Chondrocyte (in vitro differentiated cells): ENCODE measurements at places on chromosomes 6 and 20. TPM values are rescaled to one million over a fixed set of nuclear protein-coding genes. Genes with fewer than 3 reads are reported as not detected.
A peak's percentile ranks its signal among the peaks of the same experiment; 100 is the strongest.

DNA sequence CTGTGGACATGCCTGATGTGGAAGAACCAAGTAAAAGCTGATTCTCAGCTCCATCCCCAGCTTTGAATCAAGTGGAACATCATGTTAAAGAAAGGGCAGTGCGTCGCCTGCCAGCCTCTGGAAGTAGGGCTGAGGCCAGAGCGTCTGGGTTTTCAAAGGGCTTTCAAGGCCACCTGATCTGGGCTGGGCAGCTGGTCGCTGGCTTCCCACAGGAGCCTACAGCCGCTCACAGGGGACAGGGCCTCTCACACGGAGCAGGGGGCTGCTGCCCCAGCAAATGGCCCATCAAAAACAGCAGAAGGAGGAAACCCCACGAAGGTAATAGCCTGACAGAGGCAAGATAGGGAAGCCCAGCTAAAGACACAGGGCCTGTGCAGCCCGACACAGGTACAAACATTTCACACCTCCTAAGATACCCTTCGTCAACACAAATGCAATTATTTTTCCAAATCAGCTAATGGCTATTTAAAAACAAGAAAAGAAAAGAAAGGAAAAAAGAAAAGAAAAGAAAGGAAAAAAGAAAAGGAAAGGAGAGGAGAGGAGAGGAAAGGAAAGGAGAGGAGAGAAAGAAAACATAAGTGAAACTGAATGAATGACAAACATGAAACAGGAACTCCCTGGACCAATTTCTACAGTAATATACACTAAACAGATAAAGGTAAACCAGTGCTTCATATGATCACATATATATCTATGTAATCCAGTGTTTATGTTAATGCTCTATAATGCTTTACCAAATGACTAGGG is 24.8 kb downstream of the RRBP1 start:
- no peak for DNase-seq
- peaks cover 78% of the 10 kb centered on the region for H3K4me1 ChIP-seq
- peaks cover 48% of the 10 kb centered on the region for H3K36me3 ChIP-seq

PDE7B gene
- 0.05 to 0.41 TPM in 2 of 3 replicates, not detected in the other for total RNA-seq

- no peaks in the 10 kb centered on the region for H3K4me1 ChIP-seq
- peaks cover 7% of the 10 kb centered on the region for H3K36me3 ChIP-seq
- H3K4me3 ChIP-seq = no peak overlapping the region
- DNase-seq = no peak
- no peaks in the 10 kb centered on the region for H3K27me3 ChIP-seq
These were observed 225.1 kb downstream of the TBX18 start for GRCh38 chr6:84539122-84539856.

DNA sequence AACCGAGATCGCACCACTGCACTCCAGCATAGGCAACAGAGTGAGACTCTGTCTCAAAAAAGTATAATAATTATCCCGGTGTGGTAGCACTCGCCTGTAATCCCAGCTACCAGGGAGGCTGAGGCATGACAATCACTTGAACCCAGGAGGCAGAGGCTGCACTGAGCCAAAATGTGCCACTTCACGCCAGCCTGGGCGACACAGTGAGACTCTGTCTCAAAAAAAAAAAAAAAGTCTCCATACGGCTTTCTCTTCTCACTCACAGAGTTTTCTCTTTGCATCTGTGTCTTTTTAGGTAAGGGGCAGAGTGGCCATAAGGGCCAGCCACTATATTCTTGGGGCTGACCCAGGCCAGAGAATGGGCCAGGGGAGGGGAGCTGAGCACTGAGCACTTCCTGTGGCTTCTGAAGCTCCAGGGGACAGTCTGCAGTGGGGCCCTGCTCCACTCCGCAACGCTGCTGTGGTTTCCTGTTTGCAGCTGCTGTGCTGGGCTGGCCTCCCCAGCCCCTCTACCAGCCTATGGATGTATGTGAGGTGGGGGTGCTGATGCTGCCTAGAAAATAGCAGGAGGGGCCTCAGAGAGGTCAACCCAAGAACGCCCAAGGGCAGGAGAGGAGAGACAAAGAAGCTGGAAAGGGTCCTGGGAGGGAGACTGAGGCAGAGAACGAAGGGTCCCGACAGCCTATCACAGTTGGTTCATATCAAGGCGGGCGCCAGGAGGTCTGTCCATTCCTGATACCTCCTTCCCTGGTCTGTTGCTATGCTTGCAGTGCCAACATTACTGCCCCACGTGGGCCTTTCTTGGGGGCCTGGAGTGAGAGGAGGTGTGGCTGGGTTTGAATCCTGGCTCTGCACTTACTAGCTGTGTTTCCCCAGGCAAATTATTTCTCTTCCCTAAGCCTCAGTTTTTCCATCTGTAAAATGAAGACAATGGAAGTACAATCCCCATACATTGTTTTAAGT is 16.0 kb downstream of the SLA2 start:
- no peak for DNase-seq
- H3K4me3 ChIP-seq = no peak overlapping the region
- peaks cover 2% of the 10 kb centered on the region for H3K27me3 ChIP-seq
- no peak overlapping the region for H3K27ac ChIP-seq
- no peaks in the 10 kb centered on the region for H3K36me3 ChIP-seq

GRCh38 chr6:165841153-165841558 is 178.1 kb upstream of the PDE10A start:
- H3K27ac ChIP-seq = no peak overlapping the region
- H3K4me3 ChIP-seq = no peak overlapping the region
- H3K27me3 ChIP-seq = peaks cover 4% of the 10 kb centered on the region
- H3K36me3 ChIP-seq = no peaks in the 10 kb centered on the region
- no peak for DNase-seq
- H3K4me1 ChIP-seq = no peaks in the 10 kb centered on the region

DNA sequence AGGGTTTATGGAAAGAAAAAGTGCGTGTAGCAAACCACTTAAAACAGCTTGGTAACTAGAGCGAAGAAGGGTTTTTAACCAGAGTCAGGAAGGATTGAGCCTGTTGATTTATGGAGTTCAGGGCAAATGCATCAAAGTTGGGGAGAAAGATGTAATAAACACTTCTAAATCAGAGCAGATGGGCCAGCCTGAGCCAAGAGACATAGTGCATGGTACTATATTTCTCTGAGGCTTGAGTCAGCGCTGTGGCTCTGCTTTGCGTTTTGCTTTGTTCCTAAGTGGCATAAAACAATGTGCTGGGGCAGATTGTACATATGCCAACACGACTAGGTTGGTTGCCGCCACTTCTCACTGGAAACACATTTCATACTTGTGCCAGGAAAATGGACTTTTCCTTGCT is 111.3 kb downstream of the BCKDHB start:
- peaks cover 5% of the 10 kb centered on the region for H3K4me1 ChIP-seq
- H3K27ac ChIP-seq = no peak overlapping the region
- H3K27me3 ChIP-seq = no peaks in the 10 kb centered on the region
- H3K36me3 ChIP-seq = peaks cover 9% of the 10 kb centered on the region
- no peak overlapping the region for H3K4me3 ChIP-seq

- peaks cover 18% of the 10 kb centered on the region for H3K4me1 ChIP-seq
- DNase-seq = no peak
- no peaks in the 10 kb centered on the region for H3K36me3 ChIP-seq
These were observed 33.8 kb upstream of the TMEM244 start for GRCh38 chr6:129894921-129895320.

TTK gene
- total RNA-seq = 3.7 to 4.4 TPM (median 3.8 TPM) in 3 replicates

METTL24 gene
- total RNA-seq = 0.62 to 0.67 TPM in 2 of 3 replicates, not detected in the other

DNA sequence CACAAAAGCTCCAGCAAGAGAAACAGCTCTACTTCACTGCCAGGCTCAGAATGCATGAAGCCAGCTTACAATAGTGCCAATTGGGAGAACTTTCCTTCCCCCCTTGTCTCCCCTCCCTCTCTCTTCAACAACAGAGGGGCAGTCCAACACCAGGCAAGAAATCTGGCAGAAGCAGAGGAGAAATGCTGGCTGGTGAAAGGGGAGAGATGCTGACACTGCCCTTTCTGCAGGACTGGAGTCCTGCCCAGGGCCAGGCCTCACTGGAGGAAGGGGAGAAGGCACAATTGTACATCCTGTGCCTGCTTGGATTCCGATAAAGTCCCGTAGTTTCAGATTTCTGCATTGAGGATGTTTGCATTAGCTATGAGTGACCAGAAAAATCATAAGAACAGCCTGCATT is 148.6 kb downstream of the LRRC1 start:
- H3K36me3 ChIP-seq = peaks cover 10% of the 10 kb centered on the region
- peaks cover 30% of the 10 kb centered on the region for H3K4me1 ChIP-seq
- H3K27me3 ChIP-seq = no peaks in the 10 kb centered on the region
- peak overlapping the region; percentile 45 for H3K27ac ChIP-seq
- no peak for DNase-seq
- no peak overlapping the region for H3K4me3 ChIP-seq

DNA sequence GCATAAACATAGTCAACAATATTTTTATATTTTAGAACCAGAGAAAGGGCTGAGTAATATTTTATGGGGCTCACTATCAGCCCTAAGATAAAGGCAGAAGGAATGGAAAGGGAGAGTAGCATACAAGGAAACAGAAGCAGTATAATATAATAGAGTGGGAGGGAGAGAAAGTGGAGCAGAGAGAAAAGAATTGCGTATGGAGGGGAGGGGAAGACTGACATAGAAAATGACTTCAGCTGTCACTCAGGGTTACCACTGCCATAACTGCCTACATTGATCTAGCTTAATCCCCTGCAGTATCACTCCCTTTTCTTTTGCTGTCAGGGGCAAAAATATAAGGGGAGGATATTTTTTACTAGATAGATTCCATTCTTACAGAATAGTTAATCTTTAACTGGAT is 1133.5 kb upstream of the MAP3K7 start:
- no peaks in the 10 kb centered on the region for H3K27me3 ChIP-seq
- no peak overlapping the region for H3K27ac ChIP-seq
- no peak for DNase-seq
- no peak overlapping the region for H3K4me3 ChIP-seq
- no peaks in the 10 kb centered on the region for H3K4me1 ChIP-seq
- H3K36me3 ChIP-seq = no peaks in the 10 kb centered on the region

DNA sequence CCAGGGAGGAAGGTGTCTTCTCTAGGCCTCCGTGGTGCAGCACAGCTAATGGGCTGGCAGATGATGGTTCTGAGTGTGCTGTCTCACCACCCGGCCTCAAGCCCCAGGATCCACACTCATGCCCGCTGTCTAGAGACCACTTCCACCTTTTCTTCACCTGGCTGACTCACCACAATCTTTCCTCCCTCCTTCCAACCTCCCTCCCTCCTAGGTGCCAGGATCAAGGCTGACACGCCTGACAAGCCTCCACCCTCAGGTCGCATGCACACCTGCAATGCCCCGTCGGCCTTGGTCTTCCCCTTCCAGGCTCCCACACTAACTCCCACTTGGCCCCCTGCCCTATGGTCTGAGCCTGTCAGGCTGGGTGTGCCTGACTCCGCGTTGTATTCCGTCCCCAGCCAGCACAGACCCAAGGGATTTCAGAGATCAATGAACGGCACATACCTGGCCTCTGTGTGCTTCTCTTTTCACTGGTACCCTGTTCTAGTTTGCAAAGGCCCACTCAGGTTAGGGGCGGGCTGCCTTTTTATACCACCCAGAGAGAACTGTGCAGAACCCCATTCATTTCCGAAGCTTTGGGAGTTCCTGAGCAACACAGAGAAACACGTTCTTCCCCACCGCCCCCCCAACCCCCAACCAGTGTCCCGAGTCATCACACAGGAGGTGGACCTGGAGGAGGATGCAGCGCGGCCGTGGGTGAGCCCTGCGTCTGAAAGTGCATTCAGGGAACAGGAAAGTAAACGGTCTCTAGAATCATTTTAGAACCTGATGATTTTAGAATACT is 39.3 kb downstream of the PMEPA1 start:
- H3K4me3 ChIP-seq = no peak overlapping the region
- peak overlapping the region; percentile 27 for H3K27ac ChIP-seq
- H3K27me3 ChIP-seq = no peaks in the 10 kb centered on the region
- H3K36me3 ChIP-seq = peaks cover 4% of the 10 kb centered on the region
- H3K4me1 ChIP-seq = peaks cover 62% of the 10 kb centered on the region

- no peak overlapping the region for H3K4me3 ChIP-seq
- H3K27ac ChIP-seq = peak overlapping the region; percentile 25
- peaks cover 30% of the 10 kb centered on the region for H3K4me1 ChIP-seq
- H3K27me3 ChIP-seq = no peaks in the 10 kb centered on the region
- H3K36me3 ChIP-seq = no peaks in the 10 kb centered on the region
These were observed 1358.6 kb upstream of the GJE1 start for GRCh38 chr6:140774080-140774505.

DNA sequence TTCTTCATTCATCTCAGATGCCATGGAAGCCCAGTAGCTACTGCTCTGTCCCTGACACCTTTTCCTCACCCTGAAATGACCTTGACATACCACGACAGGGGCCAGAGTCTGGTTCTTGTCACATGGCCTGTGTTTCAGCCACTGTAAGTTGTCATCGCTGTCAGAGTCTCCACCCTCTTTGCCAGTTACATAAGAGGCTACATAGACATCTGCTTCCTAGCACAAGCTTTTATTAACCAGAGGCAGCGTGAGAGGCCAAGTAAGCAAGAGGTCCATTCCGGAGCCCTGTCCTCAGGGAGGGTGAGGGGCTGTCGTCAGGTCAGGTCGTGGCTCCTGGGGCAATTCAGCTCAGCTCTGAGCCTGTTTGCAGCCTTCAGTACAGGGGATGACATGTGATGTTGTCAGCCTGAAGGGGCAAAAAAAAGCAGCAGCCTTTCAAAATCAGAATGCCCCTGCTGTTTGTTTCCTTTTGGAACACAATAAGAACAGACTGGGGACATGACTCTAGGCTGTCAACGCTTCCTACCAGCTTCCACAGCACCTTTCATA is 146.3 kb downstream of the MTFR2 start:
- H3K27me3 ChIP-seq = peaks cover 1% of the 10 kb centered on the region
- no peaks in the 10 kb centered on the region for H3K36me3 ChIP-seq
- H3K4me1 ChIP-seq = no peaks in the 10 kb centered on the region
- no peak overlapping the region for H3K4me3 ChIP-seq

DNA sequence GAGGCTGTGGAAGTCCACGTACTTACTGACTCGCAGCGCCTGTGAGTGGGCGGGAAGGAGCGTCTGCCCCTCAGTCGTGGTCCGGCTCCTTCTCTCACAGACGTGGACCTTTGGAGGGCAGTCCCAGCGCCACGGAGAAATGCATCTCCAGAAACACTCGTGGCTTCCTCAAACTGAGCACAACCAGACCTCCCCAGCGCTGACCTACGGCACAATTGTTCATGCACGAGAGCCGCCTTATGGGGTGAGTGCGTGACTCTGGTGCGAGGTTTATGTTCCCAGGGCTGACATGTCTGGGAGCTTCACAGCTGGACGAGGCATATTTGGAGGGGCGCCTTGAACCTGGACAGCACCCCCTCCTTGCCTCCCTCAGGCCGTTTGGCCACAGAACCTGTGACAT is 29.7 kb downstream of the FRMD1 start:
- DNase-seq = no peak
- H3K36me3 ChIP-seq = no peaks in the 10 kb centered on the region
- H3K27ac ChIP-seq = no peak overlapping the region

SLC17A3 gene
- total RNA-seq = not detected in 3 replicates

DNA sequence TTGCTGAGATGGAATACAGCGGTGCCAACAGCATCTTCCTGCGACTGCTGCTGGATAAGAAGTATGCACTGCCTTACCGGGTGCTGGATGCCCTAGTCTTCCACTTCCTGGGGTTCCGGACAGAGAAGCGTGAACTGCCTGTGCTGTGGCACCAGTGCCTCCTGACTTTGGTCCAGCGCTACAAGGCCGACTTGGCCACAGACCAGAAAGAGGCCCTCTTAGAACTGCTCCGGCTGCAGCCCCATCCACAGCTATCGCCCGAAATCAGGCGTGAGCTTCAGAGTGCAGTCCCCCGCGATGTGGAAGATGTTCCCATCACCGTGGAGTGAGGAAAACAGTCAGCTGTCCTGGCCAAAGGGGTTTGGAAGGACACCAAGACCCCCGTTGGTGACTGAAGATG is 9.2 kb downstream of the CCND3 start:
- H3K27me3 ChIP-seq = no peaks in the 10 kb centered on the region
- peaks cover 26% of the 10 kb centered on the region for H3K36me3 ChIP-seq
- H3K27ac ChIP-seq = no peak overlapping the region

GRCh38 chr6:52582446-52582845 is 5.6 kb upstream of the TRAM2 start:
- no peak for DNase-seq
- peaks cover 7% of the 10 kb centered on the region for H3K4me1 ChIP-seq
- H3K36me3 ChIP-seq = peaks cover 10% of the 10 kb centered on the region
- no peak overlapping the region for H3K27ac ChIP-seq
